Cerebellar nuclear complex (tissue), 1 donor: ENCODE measurements at places on chromosomes 11 and 22.

- DNase-seq, result no peak
Observed at GRCh38 chr22:42632096-42632495, 8.3 kb downstream of the ATP5MGL start.

DNA sequence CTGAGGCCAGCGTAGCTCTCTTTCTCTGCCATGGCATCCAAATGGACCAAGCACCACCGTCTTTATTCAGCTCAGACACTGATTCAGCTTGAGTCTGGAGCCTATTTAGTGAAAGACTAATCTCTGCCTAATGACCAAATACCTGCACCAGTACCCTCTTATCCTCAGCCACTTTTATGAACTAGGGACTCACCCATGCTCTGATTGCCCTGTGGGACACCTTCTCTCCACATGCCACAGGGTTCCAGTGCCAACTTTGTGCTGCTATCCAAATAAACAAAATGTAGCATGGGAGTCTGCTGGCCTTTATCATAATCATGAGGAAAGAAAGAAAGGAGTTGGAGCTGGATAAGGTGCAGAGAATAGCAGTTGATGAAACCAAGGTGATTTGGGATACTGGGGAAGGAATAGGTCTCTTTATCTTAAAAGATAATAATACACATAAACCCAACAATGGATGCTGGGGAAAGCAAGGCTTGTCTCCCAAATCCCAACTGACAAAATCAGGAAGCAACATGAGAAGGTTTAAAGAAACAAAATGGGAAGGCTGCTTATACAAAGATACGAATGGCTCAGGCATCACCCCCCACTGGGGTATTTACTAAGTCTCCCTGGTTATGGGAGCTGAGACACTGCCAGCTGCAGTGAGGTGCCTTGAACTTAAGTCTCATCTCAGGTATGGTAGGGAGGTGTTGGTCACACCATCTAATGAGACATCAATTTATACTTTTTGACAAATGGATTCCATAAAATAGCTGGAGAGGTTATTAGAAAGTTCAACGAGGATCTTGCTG lies 63.3 kb downstream of the SYT9 start:
- DNase-seq, result no peak

DNA sequence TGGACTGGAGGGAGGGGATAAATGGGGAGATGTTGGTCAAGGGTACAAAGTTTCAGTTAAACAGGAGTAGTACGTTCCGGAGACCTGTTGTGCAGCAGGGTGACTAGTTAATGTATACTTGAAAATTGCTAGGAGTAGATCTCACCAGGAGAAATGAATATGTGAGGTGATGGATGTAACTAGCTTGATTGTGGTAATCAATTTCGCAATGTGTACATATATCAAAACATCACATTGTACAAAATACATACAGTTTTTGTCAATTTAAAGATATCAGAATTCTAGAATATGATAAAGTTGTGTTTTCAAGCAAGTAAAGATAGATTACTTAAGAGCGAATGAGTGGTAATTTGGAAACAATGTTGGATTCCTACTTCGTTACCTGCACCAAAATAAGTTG lies 13.3 kb downstream of the EIF3F start:
- no peak for DNase-seq

- DNase-seq, result no peak
Observed at GRCh38 chr11:26420331-26420730, 88.4 kb downstream of the ANO3 start.

DNA sequence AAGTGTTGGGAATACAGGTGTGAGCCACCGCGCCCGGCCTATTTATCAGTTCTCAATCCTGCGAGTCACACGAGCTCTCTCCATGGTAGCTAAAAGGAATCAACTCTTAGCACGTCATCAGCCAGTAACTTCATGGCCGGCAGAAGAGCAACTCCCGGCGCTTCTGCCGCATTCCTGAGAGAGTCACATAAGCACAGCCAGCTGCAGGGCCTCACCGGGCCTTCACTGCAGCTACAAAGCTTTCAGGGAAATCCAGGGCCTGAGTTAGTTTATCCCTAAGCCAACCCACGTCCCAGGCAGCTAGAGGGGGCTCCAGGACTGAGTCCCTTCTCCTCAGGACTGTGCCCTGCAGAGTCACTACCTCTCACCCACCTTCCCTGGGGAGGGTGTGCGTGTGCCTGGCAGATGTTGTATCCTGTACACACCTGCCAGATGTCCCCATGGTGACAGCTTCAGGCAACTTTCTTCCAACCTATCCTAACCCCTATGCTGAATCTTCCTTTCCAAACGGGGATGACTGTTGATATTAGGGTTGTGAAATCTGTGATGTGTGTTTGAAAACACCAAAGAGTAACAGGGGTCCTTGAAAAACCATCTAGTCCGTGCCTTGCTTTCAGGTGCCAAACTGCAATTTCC lies 45.9 kb upstream of the ARFGAP3 start:
- no peak for DNase-seq

DNA sequence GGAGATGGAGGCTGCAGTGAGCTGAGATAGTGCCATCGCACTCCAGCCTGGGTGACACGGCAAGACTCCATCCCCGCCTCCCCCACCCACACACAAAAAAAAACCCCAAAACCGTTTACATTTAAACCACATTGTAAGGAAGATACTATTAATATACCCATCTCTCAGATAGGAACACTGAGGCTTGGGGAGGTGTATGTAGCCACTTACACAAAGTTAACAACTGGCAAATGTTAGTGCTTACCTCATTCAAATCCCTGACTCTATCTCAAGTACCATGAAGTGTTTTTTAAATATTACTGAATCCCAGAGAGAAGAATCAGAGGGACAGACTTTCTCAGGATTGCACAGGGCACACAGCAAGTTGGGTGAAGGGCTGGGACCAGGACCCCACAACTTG lies 164.5 kb downstream of the MIAT start:
- no peak for DNase-seq

DNA sequence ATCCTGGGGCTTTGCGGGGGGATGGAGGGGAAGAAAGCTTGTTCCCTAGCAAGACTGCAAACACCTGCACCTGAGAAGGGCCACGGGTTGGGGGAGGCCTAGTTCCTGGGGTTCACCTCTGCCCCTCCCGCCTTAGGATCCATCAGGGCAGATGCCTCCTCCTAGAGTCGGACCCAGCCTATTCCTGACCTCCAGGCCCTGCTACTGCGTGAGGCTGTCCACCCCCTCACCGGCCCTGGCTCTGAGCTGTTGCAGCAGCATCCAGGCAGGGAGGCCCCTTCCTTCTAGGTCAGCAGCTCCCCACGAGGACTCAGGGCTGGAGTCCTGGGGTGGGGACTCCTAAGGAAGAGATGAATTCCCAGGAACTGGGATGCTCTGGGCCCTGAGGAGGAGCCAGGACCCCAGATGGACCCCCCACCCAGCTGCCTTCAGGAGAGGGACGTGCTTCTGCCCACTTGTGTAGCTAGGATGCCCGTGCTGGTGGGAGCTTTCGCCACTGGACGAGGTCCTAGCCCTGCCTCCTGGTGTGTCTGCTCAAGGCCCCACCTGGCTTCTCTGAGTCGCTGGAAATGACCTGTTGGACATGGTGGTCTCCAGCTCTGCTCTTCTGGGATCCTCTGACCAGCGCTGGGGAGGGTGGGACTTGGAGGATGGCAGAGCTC lies 10.3 kb downstream of the MRGPRF start:
- no peak for DNase-seq

DNA sequence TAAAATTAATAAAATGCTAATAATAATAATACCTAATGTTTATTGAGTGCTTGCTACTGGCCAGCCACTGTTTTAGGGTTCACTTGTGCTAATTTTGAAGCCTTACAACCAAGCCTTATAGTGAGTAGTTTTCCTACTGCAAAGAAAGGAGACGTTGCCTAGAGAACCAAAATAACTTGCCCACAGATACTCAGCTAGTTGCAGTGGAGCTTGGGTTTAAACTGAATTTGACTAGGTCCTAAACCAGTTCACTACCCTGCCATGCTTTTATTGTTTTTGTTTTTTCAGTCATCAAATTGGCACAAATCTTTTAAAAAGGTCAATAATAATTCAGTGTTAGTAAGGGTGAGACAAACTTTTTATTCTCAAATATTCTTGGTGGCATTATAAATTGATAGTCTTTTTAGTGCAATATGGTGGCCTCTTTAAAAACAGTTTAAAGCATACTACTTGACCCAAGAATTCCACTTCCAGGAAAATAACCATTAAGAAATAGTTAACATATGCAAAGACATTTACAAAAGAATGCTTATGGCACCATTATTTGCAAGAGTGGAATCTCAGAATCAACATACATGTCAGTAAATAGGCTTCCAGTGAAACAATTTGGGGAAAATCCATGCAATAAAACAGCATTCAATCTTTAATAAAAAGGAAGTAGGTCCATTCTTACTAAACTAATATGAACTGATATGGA lies 90.2 kb downstream of the OPCML start:
- no peak for DNase-seq

GRCh38 chr22:47394504-47395440 lies 632.3 kb downstream of the TBC1D22A start:
- no peak for DNase-seq

DNA sequence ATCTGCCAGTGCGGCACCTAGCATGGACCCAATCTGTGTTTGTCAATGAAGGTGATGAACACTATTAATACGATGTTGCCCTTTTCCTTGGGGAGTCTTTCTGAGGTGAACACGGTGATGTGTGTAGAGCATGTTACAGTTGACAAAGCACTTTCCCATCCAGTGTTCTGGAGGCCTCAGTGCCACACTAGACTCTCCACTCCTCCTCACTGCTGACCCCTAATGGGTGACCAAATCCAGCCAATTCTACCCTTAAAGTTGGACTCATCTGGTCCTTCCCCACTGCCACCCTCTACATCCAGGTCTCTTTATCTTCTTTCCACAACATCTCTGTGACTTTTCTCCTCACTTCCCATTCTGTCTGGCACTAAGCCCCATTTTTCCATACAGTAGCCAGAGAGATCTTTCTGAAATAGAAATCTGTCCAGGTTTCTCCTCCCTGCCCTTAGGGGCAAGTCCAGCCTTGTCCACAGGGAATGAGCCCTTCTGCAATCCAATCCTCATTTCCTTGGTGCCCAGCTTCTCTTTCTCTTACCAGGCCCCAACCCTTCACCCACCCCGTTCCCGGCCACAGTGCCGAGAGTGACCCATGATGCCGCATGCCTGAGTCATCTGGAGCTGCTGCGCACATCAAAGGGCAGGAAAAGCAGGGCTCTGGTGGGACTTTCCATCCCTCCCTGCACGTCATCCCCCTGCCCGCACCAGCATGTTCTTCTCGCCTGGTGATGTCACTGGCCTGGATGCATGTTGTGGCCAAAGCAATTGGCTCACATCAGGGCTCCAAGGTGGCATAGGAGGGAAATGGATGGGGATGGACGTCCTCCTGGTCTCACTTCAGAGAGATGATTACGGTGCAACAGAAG lies 64.2 kb downstream of the RASSF10 start:
- no peak for DNase-seq

DNA sequence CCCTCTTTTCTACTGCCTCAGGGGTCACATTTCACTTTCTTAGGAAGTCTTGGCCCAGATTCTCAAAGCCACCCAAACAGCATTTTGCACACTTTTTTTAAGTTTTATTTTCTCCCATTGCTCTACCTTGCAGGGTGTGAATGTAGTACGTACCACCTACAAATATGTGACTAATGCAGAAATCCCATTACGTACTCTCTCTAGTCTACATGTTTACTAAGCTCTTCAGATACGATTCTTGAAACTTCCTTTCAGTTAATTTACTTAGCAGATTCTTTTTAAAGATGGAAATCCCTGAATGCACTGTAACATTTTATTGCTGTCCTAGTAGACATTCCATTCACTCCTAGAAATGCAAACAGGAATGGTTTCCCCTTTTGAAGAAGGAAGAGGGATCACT lies 61.3 kb downstream of the LRRC4C start:
- no peak for DNase-seq

- no peak for DNase-seq
Observed at GRCh38 chr11:133207995-133208394, 324.3 kb downstream of the OPCML start.

- peak; percentile 60 for DNase-seq
Observed at GRCh38 chr22:37674951-37675929, at the start of gene LGALS1. TSS of gene LGALS1 (plus strand) at chr22:37675636. CDS start at chr22:37675703, 67 bp downstream.

GRCh38 chr22:23267226-23268043 lies 87.1 kb downstream of the BCR start:
- DNase-seq, result no peak

- no peak for DNase-seq
Observed at GRCh38 chr11:95884802-95885201, 39.1 kb downstream of the MTMR2 start.

DNA sequence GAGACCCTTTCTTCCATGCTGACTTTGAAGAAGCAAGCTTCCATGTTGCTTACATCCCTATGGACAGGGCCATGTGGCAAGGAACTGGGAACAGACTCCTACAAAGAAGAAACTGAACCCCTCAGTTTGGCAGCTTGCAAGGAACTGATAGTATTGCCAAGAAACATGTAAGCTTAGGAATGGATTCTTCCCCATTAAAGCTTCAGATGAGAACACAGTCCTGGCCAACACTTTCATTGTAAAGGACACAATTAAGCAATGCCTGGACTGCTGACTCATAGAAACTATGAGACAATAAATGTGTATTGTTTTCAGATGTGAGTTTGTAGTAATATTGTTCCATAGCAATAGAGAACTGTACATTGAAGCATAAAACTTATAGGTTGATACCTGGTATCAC lies 82.4 kb downstream of the AASDHPPT start:
- no peak for DNase-seq

- DNase-seq, result no peak
Observed at GRCh38 chr11:123065621-123066020, 3.7 kb upstream of the HSPA8 start.
